ENCODE measurements at places on chromosomes 1 and 21.

GRCh38 chr1:226162898-226163297 is 23.6 kb downstream of the ACBD3 start:
- DNase-seq, result no peak

- DNase-seq, result peak; percentile 78
Measured at GRCh38 chr1:43144237-43144636, 27.9 kb downstream of the EBNA1BP2 start.

DNA sequence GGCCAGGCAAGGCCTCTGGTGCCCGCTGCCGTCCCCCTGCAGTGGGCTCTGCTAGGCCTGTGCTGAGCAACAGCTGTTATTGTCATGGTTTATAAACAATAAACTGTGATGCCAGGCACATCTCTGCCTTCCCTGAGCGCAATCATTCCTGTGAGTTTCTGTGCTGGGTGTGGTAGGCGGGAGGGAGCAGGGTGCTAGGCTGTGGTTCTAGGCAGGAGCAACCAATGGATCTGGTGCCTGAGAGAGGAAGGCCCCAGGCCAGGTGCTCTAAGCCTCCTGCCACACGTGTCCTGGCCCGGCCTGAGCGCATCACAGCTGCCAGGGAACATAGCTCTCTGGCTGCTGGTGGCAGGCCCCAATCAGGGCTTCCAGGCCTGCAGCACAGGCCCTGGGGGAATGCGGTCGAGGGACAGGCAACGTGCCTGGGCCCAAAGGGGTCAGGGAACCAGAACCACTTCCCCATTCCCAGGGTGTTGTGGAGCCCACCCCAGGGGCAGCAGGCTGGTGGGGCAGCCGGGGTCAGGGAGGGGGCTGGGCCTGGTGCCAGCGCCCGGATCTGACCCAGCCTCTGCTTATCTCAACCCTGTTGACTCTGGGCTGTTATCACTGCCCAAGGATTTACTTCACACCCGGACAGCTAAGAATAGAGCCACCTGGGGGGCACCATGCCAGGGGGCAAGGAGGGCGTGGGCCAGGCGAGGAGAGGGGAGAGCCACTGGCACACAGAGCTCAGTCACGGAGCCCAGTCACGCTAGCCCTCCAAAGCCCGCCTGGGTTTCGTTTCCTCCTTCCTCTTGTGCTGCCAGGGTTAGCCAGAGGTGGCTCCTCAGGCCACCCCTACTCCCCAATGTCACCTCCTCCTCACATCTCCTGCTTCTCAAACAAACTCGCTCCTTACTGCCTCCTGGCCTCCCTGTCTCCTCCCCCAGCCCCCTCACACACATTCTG is 11.5 kb downstream of the TRIM46 start:
- no peak for DNase-seq

GRCh38 chr21:23822760-23823159 is 1784.5 kb downstream of the MRPL39 start:
- no peak for DNase-seq

- no peak for DNase-seq
Measured at GRCh38 chr1:20233866-20234265, 47.5 kb upstream of the PLA2G2C start.

DNA sequence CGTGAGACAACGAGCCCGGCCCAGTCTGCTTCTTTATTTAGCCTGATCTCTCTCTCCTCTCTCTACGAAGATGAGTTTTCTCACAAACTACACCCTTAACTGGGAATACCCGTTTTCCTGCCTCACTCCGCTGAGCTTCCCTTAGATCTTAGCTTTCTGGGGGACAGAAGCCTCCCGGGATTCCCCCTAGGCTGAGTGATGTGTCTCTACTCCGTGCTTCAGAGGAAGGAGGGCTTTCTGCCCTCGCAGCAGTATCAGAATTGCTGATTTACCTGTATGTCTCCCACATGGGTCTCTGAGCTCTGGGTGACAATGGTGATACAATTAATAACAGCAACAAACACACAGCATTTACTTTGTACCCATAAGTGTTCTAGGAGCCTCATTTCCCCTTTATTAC is 1.0 kb downstream of the ZBTB17 start:
- DNase-seq, result no peak

- no peak for DNase-seq
Measured at GRCh38 chr1:200653022-200653462, 16.7 kb downstream of the DDX59 start.

DNA sequence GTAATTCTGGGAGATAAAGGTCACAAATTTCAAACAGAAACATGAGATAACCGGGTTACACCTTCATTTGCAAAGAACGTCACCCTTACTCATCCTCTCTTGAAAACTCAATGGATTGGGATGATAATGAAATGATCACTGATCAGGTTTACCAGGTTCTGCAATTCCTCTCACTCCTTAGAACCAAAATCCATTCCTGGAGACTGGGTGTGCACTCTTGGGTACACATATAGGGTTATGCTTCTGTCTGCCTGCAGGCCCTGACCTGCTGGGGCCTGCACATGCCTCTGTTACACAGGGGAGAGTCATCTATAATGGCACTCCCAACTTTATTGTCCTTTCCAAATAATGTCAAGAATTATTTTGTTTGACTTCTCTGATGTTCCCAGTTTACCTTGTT is 8.3 kb downstream of the SUSD4 start:
- DNase-seq, result no peak

GRCh38 chr1:243420946-243421685 is 165.3 kb downstream of the SDCCAG8 start:
- peak; percentile 63 for DNase-seq

DNA sequence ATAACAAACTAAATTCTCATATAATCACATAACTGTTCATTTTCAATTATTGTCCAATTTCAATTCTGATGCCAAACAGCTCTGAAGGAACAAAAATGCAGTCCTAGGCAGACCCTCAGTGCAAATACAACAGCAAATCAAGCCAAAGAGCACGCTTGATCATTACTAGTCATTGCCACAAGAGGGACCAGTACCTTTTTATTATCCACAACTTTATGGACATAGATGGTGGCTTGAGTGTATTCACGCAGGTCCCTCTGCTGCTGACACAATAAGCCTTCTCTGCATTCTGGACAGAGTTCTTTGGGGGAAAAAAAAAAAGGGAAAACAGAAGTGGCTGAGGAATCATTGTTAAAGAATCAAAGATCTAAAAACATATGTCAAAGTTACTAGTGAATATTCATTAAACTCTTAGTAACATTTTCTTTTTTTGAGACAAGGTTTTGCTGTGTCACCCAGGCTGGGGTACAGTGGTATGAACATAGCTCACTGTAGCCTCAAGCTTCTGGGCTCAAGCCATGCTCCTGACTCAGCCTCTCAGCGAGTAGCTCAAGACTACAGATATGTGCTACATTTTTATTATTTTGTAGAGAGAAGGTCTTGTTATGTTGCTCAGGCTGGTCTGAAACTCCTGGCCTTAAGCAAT is 34.3 kb upstream of the RAP1GAP start:
- DNase-seq, result peak; percentile 71

DNA sequence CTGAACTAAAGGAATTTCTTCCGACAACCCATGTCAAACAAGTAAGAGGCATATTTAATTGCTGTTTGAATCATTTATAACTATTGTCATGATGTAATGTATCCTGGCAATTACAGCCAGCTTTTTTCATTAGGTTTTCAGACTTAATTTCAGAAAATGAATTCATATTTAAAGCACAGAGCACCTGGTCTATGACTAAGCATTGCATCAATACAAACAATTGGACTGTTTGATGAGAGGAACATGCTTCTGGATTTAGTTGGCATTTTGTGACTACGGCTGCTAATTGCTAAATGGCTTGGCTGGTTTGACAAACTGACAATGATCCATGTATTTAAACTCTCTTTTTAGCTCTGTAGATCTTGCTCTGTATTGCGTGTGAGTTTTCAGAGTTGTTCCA is 853.4 kb downstream of the NCAM2 start:
- DNase-seq, result peak; percentile 13

- peak; percentile 81 for DNase-seq
Measured at GRCh38 chr21:36260030-36260787, 59.8 kb upstream of the MORC3 start.

DNA sequence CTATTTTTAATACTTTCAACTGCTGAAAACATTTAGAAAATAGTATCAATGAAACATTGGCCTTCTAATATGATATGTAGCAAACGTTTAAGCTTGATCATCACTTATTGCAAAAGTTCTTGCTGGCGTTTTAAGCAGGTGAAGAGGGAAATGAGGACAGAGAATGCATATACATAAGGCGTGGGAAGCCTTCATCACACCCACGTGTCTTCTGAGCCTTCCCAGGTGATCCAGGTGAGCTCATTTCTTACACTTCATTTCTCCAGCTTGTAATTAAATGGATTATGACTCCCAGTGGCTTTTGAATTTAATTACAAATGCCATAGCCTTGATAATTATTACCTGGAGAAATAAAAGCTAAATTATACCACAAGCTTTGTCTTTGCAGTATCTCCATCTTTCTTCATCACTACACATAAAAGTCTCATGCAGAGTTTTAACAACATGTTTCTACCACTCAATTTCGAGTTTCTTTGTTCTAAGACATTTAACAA is 1973.8 kb downstream of the MRPL39 start:
- DNase-seq, result no peak
